Activated naive CD4-positive, alpha-beta T cell treated with Interleukin-2 at 50 U/mL for 16 hours (primary cell): ENCODE measurements at places on chromosomes 7 and 10.

DNA sequence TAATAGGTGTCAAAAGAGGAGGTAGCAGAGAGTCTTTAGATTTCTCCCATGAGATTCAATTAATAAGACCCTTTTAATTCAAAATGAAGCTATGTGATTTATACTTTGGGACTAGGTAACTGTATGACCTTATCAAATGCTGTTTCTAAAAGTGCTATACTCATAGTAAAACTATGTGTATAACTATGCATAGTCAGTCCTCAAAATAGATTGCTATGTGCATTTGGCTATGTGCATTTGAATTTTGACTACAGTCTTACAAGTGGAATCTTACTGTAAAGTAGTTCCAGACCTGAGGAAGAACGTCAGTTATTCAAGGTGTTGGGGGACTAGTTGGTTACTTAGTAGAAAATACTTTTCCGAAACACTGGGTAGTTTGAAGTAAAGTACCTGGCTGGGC is 36.9 kb downstream of the ADD3 start:
- no peak for DNase-seq

- no peak for DNase-seq
These were observed 8.1 kb upstream of the GPR85 start for GRCh38 chr7:113094517-113095249.

- no peak for DNase-seq
These were observed 192.5 kb upstream of the POT1 start for GRCh38 chr7:125122173-125122572.

- DNase-seq, result no peak
These were observed 1.1 kb upstream of the GIMAP8 start for GRCh38 chr7:150449206-150449952.

DNA sequence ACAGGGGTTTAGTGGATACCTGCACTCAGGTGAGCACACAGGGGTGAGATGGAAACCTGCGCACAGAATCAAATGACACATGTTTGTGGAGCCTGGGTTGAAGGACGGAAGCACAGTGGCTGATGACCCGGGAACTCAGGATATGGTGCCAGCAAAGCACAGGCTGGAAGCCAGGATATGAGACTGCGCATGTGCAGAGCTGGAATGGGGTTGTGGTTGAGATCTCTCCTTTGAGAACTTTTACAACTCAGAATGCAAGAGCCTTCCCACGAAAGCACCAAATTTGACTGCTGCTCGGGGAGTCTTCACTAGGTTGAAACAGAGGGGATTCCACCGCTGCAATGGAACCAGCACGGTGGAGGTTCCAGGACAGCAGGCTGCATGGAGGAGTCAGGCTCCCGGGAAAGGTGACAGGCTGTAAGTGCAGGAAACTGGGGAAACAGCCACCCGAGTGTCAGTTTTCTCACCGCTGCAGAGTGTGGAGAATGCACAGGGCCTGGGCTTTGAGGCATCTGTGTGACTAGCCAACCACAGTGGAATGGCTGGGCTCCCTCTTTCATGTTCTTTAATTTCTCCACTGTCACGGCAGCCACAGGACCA is 133.4 kb upstream of the TCERG1L start:
- DNase-seq, result no peak

- no peak for DNase-seq
These were observed 77.8 kb upstream of the FAM133B start for GRCh38 chr7:92667816-92668535.

DNA sequence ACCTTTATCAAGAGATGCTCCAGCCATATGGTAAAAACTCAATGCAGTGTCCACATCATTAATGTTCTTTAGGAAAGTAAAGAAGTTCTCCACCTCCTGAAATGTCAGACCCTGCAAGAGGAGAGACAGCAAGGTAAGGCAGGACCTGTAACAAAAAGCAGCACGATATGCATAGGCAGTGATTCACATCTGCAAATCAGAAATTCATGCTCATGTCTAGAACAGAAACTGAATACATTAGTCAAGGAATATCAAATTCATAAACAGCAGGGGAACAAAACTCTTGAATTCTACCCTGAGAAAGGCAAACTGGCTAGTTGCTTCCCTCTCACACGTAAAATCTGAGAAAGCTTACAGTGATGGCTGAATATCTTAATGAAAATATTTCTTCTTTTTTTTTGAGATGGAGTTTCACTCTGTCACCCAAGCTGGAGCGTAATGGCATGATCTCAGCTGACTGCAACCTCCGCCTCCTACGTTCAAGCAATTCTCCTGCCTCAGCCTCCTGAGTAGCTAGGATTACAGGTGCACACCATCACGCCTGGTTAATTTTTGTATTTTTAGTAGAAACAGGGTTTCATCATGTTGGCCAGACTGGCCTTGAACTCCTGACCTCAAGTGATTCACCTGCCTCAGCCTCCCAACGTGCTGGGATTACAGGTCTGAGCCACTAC is 53.3 kb upstream of the DNAJB12 start:
- no peak for DNase-seq

- no peak for DNase-seq
These were observed 264.0 kb upstream of the PRKCQ start for GRCh38 chr10:6843894-6844650.

- no peak for DNase-seq
These were observed 81.3 kb downstream of the OSBPL3 start for GRCh38 chr7:24898691-24899090.

DNA sequence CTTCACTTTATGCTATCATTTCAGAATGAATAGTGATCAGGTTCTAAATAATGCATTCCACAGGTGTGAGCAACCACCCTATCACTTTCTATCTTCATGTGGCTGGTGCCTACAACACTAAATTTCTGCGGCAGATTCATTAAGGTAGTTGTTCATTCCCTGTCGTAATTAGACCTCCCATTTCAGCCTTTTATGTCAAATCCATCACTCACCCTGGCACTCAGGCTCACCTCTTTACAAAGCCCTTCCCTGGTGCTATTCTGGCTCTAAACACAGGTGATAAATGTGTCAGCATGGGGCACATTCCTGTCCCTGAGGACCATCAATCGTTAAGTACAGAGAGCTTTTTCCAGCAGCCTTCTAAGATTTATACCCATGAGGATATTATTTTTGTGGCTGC is 300.0 kb upstream of the C7orf33 start:
- no peak for DNase-seq

- no peak for DNase-seq
These were observed 96.2 kb downstream of the GLCCI1 start for GRCh38 chr7:8064828-8065227.

DNA sequence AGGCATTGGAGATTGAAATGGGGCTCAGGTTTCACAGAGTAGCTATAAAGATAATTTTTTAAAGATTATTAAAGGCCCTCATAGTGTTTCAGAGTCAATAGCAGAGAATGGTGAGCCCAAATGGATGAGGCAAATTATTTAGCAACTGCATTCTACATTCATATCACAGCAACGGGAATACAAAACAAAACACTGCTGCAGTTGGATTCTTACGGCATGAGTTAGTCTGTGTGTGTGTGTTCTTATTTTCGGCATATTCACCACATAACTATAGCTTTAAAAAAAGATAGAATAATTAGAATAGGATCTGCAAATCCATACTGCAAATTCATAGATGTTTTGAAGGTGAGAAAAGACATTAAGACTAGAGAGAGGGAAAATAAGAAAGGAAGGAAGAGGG is 66.0 kb downstream of the SUGCT start:
- DNase-seq, result no peak

GRCh38 chr10:89307269-89307577 is 5.4 kb downstream of the IFIT2 start:
- DNase-seq, result no peak

DNA sequence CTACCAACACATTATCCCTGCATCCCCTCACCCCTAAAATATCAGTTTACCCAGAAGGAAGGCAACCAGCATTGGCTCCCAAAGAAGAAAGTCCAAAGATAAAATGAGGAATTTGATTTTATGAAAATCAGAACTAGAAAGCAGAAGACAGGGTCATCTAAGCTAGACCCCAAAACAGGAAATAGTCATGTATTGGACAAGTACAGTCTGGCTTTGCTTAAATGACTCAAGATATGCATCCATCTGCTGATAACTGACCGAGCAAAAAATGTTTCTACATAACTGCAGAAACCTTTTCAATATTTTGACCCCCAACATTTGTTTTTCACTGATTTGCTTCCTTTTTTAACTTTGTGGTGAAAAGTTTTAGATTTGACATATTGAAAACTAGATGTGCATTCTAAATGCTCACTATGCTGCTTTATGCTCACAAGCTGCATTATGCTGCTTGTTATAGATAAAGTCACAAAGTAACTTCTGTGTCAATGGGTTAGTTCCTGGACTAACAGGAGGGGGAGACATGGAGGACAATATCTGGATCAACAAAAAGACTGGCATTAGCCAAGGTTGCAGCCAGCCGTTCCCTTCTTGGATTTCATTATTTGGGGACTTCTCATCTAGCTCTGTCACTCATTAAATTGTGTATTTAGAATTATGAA is 227.0 kb downstream of the INHBA start:
- DNase-seq, result no peak

GRCh38 chr7:27119412-27119911 is 11.1 kb downstream of the HOXA4 start:
- no peak for DNase-seq

- no peak for DNase-seq
These were observed 695.1 kb downstream of the TNS3 start for GRCh38 chr7:46886669-46887374.

GRCh38 chr10:122296363-122297120 is 25.4 kb downstream of the BTBD16 start:
- DNase-seq, result no peak

- DNase-seq, result no peak
These were observed 21.0 kb upstream of the TSPAN33 start for GRCh38 chr7:129123510-129123857.

DNA sequence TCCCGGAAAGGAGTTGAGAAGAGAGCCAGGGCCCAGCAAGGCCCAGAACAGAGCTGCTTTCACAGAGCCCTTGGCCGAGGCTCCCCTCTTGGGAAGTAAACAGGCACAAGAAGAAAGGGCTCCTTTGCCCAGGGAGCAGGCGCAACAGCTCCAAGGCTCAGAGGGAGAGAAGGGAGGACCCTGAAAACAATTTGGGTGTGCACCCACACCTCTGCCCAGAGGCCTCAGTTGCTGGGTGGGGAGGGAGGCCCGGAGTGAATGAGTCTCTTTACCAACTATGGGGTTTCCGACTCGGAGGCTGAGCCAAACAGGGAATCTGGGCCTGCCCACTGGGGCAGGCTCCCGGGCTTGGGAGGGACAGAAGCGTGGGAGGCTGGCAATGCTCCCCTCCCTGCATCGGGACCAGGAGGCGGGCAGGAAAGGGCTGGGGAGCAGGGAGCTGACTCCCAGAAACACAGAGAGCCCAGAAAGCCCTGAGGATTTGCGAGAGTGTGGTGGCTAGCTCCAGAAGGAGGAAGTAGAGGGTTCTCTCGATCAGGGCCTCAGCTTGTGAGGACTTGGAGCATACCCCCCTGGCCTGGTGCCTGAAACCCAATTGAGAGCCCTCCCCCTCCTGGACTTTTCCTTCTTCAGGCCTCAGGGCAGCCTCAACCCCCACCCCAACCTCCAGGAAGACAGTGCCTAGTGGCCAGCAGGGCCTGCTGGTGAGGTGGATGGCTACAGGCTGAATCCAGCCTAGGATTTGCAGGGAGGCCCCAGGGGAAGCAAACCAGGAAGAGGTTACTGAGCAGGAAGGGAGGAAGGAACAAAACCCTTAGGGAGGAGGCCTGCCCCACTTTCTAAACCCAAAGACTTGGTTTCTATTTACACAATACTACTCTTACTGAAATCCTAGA is 6.2 kb downstream of the C10orf105 start:
- peak; percentile 32 for DNase-seq

DNA sequence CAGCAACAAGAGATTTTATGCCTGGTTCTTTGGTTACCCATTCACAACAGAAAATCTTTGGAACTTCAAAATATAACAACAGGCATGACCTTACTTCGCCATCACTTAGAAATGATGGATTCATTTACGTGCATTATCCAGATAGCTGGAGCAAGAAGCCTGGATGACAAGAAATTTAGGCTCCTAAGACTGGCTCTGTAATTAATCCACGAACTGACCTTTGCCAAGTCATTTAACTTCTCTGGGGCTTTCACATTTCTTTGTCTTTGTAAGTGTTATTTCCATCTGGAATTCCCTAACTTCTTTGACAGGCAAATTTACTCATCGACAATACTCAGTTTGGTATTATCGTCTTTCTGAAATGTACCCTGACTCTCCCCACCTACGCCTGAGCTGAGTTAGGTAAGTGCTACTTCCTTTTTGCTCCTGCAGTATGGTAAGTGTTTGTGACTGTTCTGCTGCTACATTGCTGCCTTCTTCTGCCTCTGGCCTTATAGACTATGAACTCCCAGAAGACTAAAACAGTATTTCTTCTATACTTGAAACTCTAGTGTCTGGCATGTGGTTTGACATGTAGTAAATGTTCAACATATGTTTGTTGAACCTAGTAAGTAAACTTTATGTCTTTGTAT is 5.5 kb upstream of the MDFIC start:
- peak; percentile 49 for DNase-seq

- no peak for DNase-seq
These were observed 1.8 kb downstream of the KIAA1549 start for GRCh38 chr7:138979226-138979979.
